Erythroblast (primary cell): ENCODE measurements at places on chromosomes 4 and X.

GRCh38 chrX:150870487-150871340, 27.8 kb downstream of the CD99L2 start:
- DNase-seq = no peak

GRCh38 chr4:122099896-122100295, 52.2 kb upstream of the BLTP1 start:
- no peak for DNase-seq

- no peak for DNase-seq
Observed at GRCh38 chr4:151559595-151559994, 150.6 kb downstream of the FHIP1A start.

DNA sequence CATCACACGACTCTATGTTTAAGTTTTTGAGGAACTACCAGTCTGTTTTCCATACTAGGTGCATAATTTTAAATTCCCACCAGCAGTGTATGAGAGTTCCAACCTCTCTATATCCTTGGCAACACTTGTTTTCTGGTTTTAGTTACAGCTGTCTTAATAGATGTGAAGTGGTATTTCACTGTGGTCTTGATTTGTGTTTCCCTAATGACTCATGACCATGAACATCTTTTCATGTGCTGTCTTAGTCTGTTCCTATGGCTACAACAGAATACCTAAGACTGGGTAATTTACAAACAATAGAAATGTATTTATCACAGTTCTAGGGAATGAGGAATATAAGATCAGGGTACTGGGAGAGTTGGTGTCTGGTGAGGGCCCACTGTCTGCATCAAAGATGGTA, 51.5 kb upstream of the GPR78 start:
- DNase-seq = no peak

- peak; percentile 89 for DNase-seq
Observed at GRCh38 chr4:103075894-103076746, 441 bp downstream of the SLC9B2 start.

DNA sequence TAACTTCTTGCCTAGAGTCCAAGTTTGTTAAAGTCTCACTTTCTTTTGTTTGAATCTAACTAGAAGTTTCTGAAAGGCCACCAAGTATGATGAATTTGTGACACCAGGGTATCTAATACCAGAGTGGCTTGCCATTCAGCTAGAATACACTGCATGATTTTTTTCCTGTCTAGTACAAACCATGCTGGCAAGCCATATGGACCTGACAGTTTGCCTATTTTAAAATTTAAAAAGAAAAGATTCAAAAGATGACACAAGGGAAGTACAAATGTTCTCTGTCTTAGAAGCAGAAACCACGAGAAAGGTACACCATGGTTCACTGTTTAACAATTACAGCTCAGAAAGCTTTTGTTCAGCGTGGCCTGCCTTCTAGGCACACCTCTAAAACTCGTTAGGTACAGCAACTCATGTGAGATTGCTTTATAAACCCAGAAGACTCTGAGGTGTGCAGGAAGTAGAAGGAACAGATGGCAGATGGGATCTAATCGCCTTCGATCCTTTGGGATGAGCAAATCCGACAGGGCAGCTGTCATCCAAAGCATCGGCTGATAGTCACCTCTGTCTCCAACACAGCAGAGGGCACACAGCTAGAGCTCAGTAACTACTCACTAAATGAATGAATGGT, 35.4 kb upstream of the CENPU start:
- DNase-seq = no peak

DNA sequence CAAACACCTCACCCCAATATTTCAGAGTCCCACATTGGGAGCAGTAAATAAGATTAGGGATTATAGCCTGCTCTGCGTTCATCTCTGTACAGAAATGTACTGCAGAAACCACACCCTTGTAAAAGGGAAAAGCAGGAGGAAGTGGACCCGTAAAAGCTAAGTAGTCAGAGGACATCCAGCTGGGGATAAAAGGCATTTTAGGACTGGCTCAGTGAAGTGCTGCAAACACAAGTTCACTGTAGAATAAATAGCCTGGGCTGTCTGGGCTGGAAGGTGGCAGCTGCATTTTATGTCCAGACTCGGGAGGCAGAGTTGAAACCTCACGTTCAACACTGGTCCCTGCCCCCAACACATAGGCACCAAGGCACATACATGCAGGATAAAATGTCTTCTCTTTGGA, 178.7 kb upstream of the FAT1 start:
- DNase-seq = no peak

DNA sequence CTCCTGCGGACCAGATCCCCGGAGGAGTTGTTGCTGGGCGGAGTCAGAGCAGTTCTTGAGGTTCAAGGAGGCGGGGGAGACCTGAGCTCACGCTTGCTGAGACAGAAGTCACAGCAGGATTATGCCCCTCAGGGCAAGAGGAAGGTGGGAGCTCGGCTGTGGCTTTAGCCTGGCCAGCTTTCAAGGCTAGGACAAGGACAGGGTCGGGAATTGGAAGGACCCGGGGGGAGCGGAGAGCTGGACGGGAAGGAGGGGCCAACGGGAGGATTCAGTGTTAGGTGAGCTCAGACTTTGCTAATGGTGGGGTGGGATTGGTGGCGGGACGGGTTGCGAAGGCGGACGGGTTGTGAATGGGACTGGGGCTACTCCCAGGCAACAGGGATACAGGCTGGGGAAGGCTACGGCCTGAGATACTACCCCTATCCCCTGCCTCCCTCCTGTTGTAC, at the start of gene RIBC1:
Gene RIBC1, plus strand, starts transcription at position 13 of the 446 bp plus-strand sequence. CDS start 3,404 bp downstream, outside the sequence.
- DNase-seq = no peak

DNA sequence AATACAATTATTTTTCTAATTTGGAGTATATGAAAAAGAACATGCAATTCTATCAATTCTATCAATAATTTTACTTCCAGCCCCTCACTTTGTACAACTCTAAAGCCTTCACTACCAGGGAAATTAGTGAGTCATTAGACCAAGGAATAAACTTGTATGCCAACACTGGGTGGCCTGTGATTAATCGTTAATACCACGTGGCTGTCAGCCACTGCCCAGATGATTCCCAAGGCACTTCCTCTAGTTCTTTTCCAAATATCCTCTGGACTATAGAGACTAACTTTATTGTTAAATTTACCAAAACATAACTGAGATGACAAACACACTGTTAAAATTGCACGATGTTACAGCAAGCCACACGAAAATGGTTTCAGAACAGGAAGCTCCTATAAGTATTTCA, 45.7 kb downstream of the MID1 start:
- DNase-seq = no peak
